ENCODE measurements at places on chromosomes 13 and 19. TPM values are rescaled to one million over a fixed set of nuclear protein-coding genes. Genes with fewer than 3 reads are reported as not detected.

- peak; percentile 81 for DNase-seq
Measured at GRCh38 chr19:50431343-50432220, 1.1 kb upstream of the MYBPC2 start.

DNA sequence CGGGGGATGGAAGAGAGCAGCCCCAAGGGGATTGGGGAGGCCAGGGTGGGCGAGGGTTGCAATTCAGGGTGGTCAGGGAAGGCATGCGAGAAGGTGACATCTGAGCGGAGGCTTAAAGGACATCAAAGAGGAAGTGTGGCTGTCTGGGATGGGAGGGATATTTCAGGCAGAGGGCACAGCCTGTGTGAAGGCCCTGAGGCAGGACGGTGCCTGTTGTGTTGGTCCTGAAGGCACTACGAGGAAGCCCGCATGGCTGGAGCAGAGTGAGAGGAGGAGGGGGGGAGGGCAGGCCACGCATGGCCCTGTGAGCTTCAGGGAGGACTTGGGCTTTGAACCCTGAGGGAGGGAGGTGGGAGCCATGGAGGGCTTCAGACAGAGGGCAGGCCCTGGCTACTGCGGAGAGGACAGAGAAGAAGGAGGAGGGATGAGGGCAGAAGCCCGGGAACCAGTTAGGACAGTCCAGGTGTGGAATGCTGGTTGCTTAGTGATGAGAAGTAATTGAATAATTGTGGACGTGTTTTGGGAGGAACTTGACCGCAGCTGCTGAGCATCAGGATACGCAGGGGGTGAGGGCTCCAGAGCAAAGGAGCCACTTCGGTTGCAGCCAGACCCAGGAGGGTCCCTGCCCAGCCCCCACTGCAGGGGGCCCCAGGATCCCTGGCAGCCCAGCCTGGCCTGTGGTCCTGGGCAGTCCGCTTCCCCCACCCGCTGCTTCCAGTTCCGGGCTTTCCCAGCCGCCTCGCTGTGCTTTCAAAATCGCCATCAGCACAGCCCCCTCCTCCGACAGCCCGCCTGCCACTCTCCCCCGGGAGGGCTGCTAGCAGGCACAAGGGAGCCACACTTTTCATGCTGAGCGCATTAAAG is 6.2 kb downstream of the TLE6 start:
- no peak for DNase-seq

- DNase-seq, result peak; percentile 84
Measured at GRCh38 chr19:54390942-54391577, 24.2 kb upstream of the TTYH1 start.

The BLVRB gene
- total RNA-seq, result 6.2 TPM

Data from CD4-positive, CD25-positive, alpha-beta regulatory T cell (primary cell).